ENCODE measurements at places on chromosomes 1 and 21.

GRCh38 chr1:8706995-8707396, 110.4 kb downstream of the RERE start:
- DNase-seq = no peak

GRCh38 chr1:26932531-26932930, 11.0 kb downstream of the NUDC start:
- DNase-seq = no peak

GRCh38 chr1:165619647-165620151, 11.3 kb upstream of the MGST3 start:
- no peak for DNase-seq

- peak; percentile 18 for DNase-seq
These were observed 956 bp upstream of the SCAF4 start for GRCh38 chr21:31732597-31733550.

DNA sequence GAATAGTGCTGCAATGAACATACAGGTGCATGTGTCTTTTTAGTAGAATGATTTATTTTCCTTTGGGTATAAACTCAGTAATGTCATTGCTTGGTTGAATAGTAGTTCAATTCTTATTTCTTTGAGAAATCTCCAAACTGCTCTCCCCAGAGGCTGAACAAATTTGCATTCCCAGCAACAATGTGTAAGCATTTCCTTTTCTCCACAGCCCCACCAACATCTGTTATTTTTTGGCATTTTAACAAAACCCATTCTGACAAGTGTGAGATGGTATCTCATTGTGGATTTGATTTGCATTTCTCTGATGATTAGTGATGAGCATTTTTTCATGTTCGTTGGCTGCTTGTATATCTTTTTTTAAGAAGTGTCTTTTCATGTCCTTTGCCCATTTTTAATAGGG, 21.9 kb upstream of the EEIG2 start:
- DNase-seq = no peak

GRCh38 chr1:160415696-160416290, 15.4 kb downstream of the VANGL2 start:
- DNase-seq = no peak

GRCh38 chr21:39980241-39980820, 113.1 kb downstream of the PCP4 start:
- DNase-seq = no peak

DNA sequence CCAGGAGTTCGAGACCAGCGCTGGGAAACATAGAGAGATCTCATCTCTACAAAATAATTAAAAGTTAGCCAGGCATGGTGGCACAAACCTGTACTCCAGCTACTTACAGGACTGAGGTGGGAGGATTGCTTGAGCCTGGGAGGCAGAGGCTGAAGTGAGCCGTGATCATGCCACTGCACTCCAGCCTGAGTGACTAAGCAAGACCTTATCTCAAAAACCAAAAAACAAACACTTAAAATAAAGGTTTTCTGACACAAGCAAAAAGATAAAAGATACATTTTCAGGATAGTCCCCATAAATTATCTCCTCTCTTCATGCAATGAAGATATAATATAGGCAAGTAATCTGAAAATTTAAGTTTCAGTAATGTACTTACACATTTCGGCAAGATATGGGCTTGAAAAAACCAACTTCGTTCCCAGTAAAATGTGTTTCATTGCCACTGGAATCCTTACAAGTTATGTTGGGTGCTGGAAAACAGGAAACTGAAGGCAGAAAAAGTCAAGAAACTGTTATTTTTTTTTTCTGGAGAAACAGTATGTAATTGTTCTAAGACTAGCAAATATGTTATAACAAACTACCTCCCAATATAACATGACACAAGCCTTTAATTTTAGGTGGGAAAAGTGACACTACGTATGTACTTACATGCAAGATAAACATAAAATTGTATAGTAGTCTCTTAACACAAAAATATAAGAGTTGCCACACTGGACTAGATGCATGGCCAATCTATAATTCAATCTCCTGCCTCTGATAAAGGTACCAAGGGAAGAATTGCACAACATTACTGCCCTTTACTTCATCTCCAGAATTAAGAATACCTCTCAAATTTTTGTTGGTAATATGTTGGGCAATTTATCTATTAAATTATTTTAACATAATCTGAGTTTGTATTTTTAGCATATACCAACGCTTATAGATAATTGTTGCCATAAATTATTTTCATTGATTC, 15.7 kb downstream of the TM2D1 start:
- DNase-seq = no peak

DNA sequence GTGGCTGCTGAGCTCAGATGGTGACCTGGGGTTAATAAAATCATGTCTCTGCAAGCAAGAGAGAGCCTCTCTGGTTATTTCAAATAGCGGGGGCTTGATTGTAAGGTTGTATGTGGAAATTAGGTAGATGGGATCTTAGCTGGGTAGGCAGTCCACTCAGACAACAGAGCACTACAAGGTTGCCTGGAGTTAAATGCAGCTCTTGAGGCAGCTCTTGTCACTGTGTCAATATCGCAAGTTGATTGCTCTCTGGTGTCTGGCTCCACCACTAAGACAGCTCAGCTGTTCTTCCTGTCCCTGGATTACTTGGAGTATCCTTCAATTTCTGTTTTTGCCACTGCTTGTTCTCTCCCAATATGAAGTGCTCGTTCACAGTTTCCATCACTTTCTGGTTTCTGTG, 93.8 kb downstream of the C21orf91 start:
- DNase-seq = no peak

- DNase-seq = no peak
These were observed 17.2 kb downstream of the CTNNBIP1 start for GRCh38 chr1:9892563-9893528.

- no peak for DNase-seq
These were observed 22.9 kb downstream of the ATP2B4 start for GRCh38 chr1:203649551-203649998.

DNA sequence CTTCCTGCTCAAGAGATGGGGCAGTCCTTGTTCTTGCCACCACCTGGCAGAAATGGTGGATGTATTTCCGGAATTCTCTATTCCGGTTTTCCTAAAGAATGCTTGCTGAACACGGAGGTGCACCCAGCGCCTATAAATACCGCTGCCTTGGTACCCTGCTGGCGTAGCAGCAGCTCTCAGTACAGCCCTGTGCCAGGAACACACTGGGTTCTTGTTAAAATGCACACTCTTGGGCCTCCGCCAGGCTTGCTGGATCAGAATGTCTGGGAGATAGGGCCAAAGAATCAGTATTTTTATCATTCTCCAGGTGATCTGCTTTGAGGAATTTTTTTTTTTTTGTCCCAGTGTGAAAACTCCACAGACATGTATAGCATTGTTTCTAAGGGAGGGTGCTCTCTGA, 54.2 kb downstream of the IGSF5 start:
- no peak for DNase-seq

- no peak for DNase-seq
These were observed 146.6 kb downstream of the VPS13D start for GRCh38 chr1:12376236-12377045.

GRCh38 chr1:166692346-166692745, 146.9 kb upstream of the POGK start:
- DNase-seq = no peak

DNA sequence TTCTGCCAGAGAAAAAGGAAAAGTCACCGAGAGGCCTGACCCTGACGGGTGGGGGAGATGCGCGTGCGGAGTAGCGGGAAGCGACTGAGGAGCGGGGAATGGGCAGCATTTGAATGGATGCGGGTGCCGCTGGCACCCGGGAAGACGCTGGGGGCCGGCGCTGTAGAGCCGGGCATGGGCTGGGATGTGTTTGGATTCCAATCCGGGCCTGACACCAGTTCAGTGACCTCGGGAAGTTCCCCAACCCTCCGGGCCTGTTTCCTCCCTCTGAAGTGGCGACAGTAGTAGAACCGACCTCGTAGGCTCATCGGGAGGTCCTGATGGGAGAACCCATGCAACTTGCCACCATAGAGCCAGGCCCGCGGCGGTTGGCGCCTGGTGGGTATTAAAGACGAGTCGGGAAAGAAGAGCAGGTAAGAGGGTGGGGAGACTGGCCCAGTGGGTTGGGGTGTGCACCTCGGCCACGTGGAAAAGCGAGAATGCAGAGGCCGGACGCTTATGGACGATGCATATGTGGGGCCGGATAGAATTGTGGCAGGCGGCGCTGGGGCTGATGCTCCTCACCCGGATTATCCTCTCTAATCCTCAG, 642 bp upstream of the SLC16A1 start:
- no peak for DNase-seq

- no peak for DNase-seq
These were observed 58.8 kb upstream of the TBX15 start for GRCh38 chr1:119046785-119047438.

DNA sequence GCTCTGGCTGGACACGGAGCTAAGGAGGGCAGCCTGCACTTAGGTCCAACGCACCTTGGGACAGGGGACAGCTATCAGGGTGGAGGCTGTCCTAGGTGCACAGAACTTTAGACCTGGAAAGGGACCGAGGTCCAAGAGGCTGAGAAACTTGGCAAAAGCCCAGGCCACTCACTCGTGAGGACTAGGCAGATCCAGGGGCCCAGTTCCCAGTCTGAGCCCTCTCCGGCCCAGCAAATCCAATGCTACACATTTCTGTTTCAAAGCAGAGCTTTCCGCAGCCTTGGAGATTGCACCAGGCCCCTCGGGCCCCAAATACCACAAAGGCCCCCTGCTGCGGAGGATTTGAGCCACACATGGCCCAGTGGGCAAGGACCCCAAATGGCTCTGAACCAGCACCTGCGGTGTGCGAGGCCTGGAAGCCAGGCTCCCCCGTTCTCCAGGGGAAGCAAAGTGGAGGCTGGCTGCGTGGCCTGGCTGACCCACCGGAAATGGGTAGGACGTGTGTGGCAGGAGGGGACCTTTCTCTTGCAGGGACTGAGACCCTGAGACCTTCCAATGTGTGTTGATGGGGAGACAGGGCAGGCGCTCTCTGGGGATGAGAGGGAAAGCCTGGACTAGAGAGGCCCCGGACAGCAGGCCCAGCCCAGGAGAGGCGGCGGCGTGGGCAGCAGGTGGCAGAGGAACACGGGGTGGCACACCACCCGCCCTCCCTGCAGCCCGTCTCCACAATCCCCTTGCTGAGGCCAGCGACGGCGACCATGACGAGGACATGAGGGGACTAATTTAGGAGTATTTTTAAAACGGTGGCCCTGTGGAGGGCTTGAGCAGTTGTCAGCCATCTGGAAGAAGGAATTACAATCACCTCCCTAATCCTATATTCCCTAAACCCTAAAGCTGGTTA, 118.7 kb downstream of the CASZ1 start:
- DNase-seq = no peak

DNA sequence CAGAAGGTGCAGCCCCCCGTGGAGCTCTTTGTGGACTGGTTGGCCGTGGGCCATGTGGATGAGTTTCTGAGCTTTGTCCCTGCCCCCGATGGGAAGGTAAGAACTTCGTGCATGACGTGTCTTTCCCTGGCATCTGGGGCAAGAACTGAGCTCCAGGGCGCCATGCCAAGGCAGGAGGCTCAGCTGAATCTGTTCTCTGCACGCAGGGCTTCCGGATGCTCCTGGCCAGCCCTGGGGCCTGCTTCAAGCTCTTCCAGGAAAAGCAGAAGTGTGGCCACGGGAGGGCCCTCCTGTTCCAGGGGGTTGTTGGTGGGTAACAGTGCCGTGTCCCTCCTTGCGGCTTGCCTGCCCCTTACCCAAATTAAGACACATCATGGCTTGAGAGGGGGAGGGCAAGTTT, 27.7 kb downstream of the PADI3 start:
- no peak for DNase-seq

- DNase-seq = no peak
These were observed 249.4 kb downstream of the PLPP3 start for GRCh38 chr1:56329970-56330369.

DNA sequence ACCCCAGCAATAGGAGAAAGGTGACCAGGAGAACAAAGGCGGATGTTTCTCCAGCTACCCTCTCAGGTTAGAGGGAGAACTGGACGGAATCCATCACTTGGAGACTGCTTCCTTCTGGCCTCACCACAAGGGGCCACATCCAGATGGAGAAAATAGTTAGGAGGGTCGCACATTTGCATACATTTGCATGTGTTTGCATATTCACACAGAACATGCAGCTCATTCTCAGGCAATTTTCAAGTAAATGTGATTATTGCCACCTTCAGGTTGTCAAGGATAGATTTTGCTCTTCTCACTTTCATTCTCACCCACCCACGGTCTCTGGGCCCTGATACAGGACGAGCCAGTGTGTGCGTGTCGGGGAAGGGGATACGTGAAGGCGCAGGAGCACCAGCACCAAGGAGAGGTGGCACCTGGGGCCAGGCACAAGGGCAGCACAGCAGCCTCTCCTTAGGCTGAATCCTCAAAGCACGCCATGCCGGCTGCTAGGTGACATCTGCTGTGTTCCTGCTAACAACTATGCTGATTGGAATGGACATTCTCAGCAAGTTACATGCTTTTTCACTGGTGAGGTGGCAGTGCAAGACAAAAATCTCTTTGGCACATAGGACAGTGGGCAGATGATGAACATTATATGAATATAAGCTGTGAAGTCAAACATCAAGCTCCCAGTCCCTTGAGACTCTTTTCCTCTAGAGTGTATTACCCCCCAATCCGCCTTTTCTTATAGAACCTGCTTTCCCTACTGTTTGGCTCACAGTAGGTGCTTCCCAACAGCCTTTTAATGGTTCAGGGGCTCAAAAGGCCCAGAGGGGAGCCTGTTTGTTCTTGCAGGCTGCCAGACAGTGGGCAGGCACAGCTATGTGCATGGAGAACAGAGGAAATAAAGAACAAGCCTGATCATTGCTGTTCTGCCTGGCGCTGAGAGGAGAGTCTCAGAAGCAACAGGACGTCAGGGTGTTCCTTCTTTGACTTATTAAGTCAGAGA, 14.3 kb downstream of the ACKR1 start:
- DNase-seq = no peak

DNA sequence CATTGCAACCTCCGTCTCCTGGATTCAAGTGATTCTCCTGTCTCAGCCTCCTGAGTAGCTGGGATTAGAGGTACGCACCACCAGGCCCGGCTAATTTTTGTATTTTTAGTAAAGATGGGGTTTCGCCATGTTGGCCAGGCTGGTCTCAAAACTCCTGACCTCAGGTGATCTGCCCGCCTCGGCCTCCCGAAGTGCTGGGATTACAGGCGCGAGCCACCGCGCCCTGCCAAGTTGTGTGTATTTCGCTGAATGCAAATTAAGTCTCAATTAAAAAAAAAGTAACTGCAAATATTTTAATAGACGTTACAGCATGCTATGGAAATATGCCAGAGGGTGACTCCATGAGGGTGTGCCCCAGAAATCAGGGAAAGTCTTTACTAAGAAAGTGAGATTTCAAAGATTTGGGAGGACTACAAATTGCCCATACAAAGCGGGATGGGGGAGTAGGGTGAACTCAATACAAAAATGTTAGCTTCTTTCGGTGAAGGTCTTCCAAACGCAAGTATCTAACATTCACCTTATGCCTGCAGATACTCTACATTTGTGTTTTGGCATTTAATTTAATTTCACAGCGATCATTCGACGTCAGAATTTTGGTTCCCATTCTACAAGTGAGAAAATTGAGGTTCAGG, 85.6 kb downstream of the NKAIN1 start:
- DNase-seq = no peak

- DNase-seq = no peak
These were observed 29.1 kb upstream of the SOAT1 start for GRCh38 chr1:179264507-179264906.

All from brain pericyte (primary cell).